ENCODE measurements at places on chromosomes 5 and 9.
A peak's percentile ranks its signal among the peaks of the same experiment; 100 is the strongest.

- DNase-seq, result peak; percentile 92
Observed at GRCh38 chr5:175895686-175896102, 24.3 kb downstream of the CPLX2 start.

DNA sequence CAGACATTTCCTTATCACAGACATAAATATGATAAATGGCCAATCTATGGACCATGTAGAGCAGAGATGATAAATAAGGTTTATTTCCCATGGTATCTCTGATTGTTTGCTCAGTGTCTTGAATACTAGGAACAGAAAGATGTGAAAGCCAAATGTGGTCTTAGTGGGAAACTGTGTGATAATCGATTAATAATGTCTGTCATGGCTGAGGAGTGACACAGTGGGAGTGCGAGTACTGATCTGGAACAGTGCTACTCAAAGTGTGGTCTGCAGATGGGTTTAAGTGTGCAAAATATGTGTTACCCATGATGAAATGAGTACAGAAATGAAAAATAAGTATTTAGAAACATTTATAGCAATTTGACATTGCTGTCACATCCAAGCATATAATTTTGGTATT, 92.5 kb downstream of the PTTG1 start:
- DNase-seq, result no peak

DNA sequence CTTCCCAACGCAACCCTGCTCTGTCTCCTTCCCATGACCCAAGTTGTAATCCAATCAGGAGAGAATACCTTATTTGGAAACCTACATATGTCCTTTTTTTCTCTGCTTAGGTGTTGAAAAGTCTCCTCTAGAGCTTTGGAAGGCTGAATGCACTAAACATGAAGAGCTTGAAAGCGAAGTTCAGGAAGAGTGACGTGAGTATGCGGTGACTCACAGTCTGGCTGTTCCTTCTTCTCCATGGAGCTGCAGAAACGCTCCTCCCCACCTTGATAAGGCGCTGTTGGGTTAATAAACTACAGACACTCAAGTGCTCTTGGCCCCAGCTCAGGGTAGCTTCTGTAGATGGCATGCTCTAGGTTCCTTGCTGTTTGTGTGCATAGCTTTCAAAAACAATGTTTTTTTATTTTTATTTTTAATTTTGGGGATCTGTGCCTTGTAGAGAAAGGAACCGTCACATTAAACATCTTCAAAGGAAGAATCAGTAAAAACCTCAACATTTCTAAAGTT, 30.7 kb downstream of the RAI14 start:
- DNase-seq, result no peak

- DNase-seq, result no peak
Observed at GRCh38 chr9:87160148-87161102, 213.1 kb upstream of the GAS1 start.

GRCh38 chr9:136791516-136792276, 552 bp downstream of the TMEM141 start:
- DNase-seq, result peak; percentile 82

GRCh38 chr9:16207161-16207560, 654.3 kb downstream of the CCDC171 start:
- no peak for DNase-seq

DNA sequence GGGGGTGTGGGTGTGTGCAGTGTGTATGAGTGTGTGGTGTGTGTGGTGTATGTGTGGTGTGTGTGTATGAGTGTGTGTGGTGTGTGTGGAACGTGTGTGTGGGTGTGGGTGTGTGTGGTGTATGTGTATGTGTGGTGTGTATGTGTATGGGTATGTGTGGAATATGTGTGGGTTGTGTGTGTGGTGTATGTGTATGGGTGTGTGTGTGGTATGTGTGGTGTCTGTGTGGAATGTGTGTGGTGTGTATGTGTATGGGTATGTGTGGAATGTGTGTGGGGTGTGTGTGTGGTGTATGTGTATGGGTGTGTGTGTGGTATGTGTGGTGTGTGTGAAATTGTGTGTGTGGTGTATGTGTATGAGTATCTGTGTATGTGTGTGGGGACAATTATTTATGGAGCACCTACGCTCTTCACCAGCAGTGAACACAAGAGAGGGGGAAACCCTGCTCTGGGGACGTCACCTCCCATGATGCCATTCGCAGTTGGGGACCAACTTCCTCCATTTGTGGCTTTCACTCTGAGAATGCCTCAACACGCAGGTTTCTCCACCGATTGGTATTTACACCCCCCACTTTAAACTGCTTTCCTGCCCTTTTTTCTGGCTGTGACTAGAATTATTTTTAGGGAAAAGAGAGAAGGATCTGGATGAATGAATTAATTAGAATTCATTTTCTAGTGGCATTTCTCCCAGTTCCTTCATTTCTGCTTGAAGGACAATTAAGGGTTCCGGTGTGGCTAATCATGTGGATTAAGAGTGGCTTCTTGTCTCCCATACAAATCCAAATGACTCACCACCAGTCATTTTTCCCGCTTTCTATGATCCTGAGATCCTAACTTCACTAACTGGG, 238.1 kb downstream of the ROR2 start:
- peak; percentile 52 for DNase-seq

- no peak for DNase-seq
Observed at GRCh38 chr5:135072387-135073281, 38.6 kb upstream of the PITX1 start.

DNA sequence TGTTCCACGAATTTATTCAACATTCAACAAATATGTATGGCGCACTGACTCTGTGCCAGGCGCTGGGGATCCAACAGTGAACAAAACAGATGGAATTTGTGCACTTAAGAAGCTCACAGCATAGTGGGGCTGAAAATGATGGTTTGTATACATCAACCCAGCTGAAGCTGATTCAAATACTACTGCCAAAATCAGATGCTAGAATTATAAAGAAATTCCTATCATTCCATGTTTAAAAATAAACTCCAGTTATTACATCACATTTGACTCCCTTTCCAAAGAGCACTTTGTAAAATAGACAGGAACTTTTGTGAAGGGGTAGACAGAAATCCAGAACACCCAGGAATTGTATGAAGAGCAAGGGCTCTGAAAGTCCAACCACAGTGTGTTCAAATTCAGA, 54.1 kb downstream of the ZNF608 start:
- DNase-seq, result no peak

- DNase-seq, result no peak
Observed at GRCh38 chr5:111509119-111509518, 3.2 kb downstream of the STARD4 start.

GRCh38 chr5:123429993-123430392, 6.8 kb upstream of the CEP120 start:
- DNase-seq, result peak; percentile 11

- peak; percentile 59 for DNase-seq
Observed at GRCh38 chr9:1759009-1759408, 256.1 kb upstream of the SMARCA2 start.

DNA sequence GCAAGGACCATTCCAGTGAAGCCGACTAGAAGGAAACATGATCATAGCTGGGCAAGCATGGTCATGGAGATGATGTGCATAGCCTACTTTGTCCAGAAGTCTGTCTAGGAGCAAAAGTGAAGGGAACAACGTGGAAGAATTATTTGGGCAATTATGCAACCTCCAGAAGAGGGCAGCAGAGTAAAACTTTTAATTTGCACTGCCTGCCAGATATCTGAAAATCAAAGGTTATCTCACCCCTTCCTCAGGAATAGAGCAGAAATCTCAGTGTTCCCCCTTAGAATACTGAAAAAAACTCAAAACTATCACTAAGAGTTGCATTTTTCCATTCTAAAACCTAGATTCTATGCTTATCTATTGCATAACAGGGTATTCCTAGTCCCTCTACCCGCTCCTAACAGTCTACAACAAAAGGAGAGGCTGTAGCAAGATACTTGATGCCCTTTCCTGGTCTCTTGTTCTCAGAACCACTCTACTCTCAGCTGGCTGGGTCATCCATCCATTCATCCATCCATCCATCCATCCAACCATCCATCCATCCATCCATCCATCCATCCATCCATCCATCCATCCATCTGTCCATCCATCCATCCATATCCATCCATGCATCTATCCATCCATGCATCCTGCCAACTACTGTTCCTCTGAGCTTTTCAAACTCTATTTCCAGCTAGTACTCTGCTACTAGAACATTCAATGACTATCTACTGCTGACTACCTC, 8.4 kb upstream of the SETD9 start:
- peak; percentile 73 for DNase-seq

- DNase-seq, result peak; percentile 80
Observed at GRCh38 chr9:112867275-112867991, 23.2 kb downstream of the SLC46A2 start.

DNA sequence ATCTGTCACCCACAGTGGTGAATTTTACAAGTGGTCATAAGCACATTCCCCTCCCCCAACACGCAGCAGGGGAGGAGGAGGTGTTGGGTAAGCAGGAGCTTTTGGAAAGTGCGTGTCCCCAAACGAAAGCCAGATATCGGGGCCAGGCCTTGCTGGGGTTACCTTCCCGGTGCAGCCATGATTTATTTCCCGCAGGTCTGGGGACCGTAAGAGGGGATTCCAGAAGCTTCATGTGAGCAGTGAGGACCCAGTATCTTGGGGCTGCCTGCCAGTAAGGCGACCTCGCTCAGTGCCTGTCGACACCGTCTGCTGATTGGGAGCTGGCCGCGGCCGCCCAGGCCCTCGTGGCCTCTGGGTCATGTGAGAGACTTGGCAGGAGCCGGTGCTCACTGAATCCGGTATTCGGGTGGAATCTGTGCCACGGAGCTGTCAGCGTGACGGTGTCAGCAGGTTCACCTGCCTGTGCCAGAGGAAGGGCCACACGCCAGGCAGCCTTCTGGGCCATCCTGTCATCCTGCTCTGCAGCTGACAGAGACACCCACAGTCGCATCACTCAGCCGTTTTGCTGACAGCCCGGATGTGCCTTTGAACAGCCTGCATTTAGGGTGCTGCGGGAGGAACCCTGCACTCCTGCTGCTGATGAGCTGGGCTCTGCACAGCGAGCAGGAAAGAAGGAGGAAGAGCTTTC, 37.3 kb downstream of the SEC61B start:
- no peak for DNase-seq

GRCh38 chr9:121645853-121646807, 5.3 kb upstream of the DAB2IP start:
- DNase-seq, result peak; percentile 33

DNA sequence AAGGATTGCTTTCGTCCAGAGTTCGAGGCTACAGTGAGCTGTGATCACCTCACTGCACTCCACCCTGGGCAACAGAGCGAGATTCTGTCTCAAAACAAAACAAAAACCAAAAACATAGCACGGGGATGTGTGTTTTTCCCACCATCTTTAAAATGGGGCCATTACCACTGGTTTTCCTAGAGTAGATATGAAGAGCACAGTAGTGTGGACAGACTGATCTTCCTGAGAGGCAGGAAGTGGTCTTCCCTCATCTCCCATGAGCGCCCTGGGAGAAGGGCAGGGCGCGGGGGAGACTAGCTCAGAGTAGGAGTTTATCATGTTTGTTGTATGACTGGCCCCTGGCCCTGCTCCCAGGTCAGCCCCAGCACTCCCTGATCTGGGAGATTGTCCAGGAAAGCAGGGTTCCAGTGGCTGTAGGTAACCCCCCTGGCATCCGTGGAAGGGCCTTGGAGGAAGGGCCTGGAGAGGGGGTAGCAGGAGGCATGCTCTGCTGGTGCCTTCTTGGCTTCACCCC, 2.3 kb downstream of the SUSD3 start:
- no peak for DNase-seq

GRCh38 chr5:78204241-78204640, 90.3 kb downstream of the AP3B1 start:
- DNase-seq, result no peak

DNA sequence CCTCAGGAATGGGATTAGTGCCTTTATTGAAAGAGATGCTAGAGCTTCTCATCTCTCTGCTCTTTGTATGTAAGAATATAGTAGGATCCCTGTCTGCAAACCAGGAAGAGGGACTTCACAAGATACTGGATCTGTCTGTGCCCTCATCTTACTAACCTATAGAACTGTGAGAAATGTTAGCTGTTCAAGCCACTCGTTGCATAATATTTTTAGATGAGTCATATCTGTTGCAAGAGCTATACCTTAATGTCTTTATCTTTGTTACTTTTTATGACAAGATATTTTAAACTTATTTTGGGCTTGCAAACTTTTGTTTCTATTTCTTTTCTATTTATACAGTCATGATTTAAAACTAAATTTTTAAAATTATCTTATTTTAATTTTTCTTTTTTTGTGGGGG, 1296.8 kb upstream of the CDH6 start:
- no peak for DNase-seq

GRCh38 chr5:27511061-27511460, 472.7 kb upstream of the CDH9 start:
- DNase-seq, result no peak
